Camera-type eye (tissue), 1 donor: ENCODE measurements at places on chromosomes 5 and 9. TPM values are rescaled to one million over a fixed set of nuclear protein-coding genes. Genes with fewer than 3 reads are reported as not detected.

The PCDHGC3 gene
- total RNA-seq = 79.3 TPM

The NEUROG1 gene
- 5.9 TPM for total RNA-seq

The IL5 gene
- not detected for total RNA-seq

The PCDHGA9 gene
- total RNA-seq = 21.7 TPM

The FAM200C gene
- total RNA-seq = 25.1 TPM
